ENCODE measurements at places on chromosomes 1 and 21. TPM values are rescaled to one million over a fixed set of nuclear protein-coding genes. Genes with fewer than 3 reads are reported as not detected.

DNA sequence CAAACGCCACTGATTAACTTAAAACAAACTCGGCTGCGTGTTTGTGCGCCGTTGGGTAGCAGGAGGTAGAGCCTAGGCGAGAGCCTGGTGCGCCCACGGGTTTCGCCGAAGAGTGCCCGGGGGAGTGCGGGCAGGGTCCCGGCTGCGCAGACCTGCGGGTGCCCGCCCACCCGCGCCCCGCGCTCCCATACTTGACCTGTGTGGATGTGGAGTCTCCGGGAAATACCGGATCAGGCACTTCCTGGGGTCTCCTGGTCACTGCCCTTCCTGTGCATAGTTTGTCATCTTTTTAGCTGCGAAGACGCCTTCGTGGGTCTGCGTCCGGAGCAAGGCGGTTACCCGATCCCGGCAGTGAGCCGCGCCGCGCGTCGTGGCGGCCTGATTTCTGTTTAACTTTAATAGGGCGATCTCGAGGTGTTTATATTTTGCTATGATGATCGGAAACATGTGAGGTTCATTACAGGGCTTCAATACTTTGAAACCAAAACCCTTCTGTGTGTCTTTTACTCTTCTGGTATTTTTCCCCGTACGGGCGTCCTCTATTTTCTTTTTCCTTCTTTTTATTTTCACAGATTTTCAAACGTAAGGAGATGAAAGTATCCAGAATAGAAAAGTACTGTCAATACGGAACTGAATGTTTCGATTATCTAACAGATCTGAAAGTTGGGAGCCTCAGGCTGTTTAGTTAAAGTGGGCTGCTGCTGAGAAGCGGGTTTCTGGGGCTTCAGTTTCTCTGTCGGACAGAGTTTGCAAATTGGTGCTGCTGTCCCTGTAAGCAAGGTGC lies 15.2 kb downstream of the NR5A2 start:
- no peak for DNase-seq

- no peak for DNase-seq
Observed at GRCh38 chr21:36260802-36261201, 59.2 kb upstream of the MORC3 start.

- no peak for DNase-seq
Observed at GRCh38 chr1:31904339-31905092, 33.7 kb downstream of the PTP4A2 start.

DNA sequence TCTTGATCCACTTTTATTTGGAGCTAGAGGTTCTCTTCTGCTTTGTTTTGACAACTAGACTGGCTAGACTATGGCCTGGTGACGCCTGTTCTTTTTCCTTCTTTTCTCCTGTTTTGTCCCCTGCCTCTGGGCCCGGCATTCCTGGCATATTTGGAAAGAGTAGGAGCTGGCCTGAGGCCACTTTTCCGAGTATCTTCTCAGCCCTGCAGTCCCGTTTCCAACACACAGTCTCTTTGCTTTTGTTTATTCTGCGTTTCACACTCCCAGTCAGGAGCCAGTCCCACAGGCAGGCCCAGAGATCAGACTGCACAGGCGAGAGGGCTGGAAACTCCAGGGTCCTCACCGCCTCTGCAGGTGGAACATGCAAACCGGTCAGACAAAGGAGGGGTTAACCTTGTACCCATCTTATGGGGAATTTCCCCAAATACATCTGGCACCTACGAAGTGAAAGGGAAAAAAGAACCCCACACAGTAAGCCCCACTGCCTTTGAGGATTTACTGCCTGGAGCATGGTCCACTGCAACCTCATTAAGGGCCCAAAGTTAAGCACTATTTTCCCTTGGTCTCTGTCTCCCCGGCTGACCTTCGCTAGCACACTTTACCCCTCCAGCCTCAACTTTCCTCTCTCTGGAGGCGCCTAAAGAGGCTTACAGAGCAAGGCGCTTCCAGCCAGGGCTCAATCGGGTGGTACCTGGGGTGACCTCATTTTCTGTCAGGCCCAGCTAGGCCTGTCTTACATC lies 141.1 kb downstream of the TOMM20 start:
- DNase-seq: no peak

- DNase-seq: no peak
Observed at GRCh38 chr1:13538832-13539231, 25.0 kb upstream of the LRRC38 start.

DOCK7 gene
- total RNA-seq: 83.0 TPM

PADI4 gene
- total RNA-seq: not detected

LRRC8B gene
- 22.2 TPM for total RNA-seq

KLHDC8A gene
- 0.36 TPM for total RNA-seq
